Stimulated activated CD4-positive, alpha-beta T cell treated with anti-CD3 and anti-CD28 coated beads, Interleukin-15, amount 100 ng/mL, for 48 hours (primary cell): ENCODE measurements at places on chromosomes 1 and 21.

GRCh38 chr1:200369131-200369530, 40.7 kb downstream of the ZNF281 start:
- DNase-seq, result no peak

DNA sequence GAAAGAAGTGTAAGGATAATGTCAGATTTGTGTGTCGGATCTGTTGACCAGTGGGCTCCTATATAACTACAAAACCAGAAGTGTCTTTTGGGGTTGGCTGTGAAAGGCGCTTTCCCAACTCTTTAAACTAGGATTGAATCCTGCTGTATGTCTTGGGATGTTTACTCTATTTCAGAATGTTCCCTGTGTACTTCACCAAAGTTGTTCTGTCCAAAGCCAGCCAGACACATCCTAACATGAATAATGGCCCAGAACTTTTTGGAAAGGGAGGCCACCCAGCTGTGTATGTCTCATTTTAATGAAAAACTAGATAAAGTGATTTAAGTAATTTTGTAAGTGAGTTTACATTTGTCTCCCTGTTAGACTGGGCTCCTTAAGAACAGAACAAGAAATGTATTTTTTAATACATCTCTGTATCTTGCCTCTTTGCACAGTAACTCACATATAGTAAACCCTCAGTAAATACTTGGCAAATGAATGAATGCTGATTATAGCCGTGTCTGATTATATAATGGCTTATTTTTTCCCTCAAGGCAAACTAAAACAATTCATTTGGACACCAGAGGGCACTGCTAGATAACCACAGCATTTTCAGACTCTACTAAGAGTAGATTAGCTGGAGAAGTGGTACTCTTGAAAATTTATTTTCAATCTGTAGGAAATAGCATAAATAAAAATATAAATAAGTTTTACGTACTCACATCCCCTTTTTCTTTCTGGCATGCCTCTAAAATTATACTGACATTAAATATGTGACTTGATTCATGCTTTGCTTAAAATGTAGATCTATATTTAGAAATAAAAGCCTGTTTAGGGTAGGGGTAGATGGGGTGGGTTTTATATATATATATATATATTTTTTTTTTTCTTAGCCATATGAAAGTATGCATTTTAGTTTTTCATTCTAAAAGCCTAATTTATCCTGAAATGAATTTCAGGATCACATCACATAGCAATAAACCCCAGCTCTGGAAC, 23.8 kb downstream of the TSEN15 start:
- no peak for DNase-seq

DNA sequence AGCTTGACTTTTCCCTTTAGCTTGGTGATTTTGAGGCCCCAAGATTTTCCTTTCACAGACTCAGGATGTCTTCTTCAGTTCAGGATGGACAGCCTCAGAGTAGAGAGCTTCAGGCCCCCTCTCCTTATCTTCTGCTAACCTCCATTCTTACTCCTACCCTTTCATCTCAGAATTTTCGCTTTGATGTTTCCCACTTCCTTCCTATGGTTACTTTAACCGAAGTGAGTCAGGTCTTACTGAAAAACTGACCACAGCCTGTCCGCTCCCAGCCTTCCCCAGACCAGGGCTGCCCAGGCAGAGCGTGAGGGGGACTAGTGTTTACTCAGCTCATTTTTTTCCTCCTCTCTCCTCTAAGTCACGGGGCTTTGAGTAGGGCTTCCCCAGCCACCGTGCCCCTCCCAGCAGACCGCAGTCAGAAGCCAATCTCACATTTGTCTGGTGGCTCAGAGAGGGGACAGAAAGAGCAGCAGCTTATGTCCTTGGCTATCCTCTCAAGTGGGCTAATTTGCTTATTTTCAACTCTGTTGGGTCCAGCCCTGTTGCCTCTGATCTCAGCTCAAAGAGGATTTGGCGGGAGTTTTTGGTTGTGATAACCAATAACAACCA, 4.2 kb upstream of the IL19 start:
- peak; percentile 52 for DNase-seq

DNA sequence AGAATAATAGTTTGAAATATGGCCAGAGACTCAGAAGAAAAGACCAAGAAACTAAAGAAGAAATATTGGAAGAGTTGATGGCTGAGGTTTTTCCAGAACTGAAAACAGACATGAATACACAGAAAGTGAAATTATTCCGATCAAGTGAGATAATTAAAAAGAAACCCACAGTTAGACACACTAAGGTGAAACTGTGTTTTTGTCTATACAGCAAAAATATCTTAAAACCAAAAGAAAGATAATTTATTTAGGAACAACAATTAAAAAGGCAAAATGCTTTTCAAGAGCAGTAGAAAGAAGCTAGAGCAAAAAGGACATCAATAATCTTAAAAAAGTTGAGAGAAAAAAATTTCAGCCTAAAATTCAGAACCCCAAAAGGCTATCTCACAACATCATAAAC, 116.3 kb downstream of the COP1 start:
- no peak for DNase-seq

DNA sequence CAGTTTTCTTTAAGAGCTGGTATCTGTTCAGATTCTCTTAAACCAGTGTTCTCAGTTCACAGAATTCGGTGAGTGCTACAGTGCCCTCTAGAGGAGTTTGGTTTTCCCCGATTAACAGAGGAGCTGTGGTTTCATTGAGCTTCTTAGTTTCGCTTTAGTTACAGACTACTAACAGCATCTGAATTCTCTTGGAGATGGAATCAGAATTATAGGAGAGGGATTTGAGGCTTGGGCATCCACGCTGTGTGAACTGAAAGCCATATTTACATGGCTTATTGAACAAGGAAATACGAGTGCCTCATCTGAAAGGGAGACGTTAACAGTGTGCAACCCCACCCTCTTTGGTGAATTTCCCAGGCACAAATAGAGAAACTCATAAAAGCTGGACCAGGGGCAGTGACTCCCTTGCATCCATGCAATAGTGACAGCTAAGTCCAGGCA, 202.0 kb downstream of the USH2A start:
- DNase-seq, result no peak

DNA sequence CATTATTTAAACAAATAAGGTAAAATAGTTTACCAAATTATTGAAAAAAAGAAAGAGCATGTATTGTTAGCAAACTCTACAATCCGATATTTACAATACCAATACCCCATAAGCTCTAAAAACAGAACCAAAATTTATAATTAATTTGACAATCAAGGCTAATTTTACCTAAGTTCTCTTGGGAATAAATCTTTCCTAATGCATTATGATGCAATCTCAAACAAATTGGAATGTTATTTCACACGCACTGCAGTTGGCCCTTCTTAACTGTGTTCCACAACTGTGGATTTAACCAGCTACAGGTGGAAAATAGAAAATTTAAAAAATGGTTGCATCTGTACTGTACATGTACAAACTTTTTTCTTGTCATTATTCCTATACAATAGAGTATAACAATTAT, 300.1 kb downstream of the BRINP3 start:
- no peak for DNase-seq

DNA sequence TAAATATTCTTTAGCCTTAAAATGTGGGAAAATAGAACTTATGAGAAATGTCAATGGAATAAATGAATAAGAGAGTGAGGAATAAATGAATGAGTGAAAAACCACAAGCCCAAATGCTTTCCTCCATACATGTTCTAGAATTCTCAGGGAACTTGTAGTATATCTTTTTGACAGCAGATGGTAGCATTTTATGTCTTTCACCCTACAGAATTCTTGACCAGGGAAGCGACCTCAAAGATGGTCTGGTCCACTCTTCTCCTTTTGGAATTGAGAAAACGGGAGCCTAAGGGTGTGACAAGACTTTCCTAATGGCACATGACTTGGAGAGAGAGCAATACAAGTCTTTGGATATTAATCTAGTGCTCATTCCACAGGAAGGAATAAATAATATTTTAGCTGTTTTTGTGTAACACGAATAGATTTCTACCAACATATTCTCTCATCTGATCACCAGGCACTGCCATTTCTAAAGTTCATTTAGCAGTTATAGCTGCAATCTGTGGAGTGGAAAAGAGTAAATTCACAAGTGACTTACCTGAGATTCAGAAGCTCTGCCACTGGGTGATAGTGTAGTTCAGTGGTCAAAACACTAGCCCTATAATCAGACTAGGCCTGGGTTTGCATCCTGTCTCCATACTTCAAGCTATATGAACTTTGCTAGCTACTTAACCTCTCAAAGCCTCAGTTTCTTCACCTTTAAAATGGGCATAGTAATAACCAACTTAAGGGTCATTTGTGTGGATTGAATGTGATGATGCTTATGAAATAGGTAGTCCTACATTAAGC, 15.0 kb upstream of the F5 start:
- no peak for DNase-seq

- no peak for DNase-seq
These were observed 478.9 kb upstream of the VAMP3 start for GRCh38 chr1:7292036-7292681.

DNA sequence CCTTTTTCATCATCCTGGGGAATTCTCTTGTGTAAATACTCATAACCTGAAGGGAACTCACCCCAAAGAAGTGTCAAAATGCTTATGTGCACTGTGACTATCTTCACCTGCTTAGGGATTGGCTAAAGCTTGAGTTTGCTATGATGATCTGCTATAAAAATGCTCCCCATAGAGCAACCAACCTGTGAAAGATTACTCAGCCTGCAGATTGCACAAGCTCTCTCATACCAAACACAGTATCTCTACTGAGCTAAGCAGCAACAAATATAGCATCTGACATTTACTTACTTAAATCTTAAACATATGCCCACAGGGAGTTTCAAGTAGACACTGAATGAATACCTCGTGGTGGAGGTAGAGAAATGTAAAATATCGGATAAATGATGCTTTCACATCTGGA, 725.8 kb downstream of the MRPL39 start:
- no peak for DNase-seq

GRCh38 chr1:31380181-31380580, 7.3 kb upstream of the FABP3 start:
- DNase-seq, result no peak

- no peak for DNase-seq
These were observed 5.2 kb downstream of the ECE1 start for GRCh38 chr1:21285055-21285372.

GRCh38 chr21:17988102-17988437, 168.9 kb upstream of the C21orf91 start:
- no peak for DNase-seq

DNA sequence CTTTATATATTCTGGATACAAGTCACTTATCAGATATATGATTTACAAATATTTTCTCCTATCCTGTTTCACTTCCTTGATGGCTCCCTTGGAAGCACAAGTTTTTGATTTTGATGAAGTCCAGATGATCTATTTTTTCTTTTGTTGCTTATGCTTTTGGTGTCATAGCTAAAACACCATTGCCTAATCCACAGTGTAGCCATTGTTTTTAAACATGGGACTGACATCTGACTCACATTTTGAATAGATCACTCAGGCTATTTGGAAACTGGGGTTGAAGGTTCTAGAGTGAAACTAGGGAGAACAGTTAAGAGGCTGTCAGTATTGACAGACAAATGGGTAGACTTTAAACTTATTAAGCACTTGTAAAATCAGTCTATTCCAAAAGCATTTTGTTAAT, 16.6 kb downstream of the AK4 start:
- no peak for DNase-seq

- no peak for DNase-seq
These were observed 169.3 kb downstream of the SEC16B start for GRCh38 chr1:177800400-177801088.

DNA sequence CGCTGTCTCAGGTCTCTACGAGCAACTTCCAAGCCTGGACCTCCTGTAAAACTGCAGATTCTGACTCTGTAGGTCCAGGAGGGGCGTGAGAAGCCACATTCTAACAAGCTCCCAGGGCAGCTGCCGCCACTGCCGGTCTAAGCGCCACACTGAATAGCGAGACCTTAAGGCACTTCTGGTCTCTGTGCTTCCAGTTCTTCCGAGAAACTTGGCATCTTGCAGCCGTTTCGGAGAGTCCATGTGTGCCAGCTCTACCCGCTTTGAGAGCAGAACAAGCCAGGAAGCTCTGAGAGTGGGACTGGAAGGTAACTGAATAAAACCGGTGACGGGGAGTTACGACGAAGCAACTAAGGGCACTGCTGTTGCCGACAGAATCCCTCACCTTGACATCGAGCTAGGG, 12.5 kb downstream of the AGT start:
- DNase-seq, result no peak

- DNase-seq, result no peak
These were observed 5.7 kb downstream of the TSSK3 start for GRCh38 chr1:32367912-32368635.

DNA sequence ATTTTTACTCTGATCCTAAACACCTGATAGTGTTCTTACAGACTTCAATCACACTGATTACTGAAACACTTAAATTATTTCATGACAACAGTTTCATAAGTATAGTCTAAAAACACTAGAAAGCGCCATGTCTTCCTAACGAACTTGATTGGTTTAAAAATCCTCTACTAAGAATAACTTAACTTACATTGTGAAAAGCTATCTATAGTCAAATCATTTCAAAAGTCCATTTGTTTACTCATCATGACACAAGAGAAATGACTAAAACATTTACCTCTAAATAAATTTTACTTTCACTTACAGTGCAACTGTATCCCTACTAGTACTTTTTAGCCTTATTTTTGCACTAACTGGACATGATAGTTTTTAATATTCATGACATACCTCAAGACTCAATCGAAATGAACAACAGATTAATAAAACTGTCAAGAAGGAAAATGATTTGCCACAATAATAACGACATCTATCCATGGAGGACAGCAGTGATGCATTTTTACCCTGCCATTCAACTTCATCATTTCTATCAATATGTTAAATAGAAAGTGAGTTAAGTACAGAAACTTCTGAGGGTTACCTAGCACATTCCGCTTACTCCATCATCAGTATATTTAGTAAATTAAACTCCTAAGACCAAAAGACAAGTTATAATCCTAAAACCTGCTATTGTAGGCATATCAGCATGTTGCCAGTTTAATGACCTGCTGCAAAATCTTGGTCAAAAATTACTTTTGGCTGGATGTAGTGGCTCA, 38.4 kb downstream of the AHCTF1 start:
- DNase-seq, result no peak

- peak; percentile 29 for DNase-seq
These were observed 215.5 kb upstream of the USP25 start for GRCh38 chr21:15514073-15514946.

DNA sequence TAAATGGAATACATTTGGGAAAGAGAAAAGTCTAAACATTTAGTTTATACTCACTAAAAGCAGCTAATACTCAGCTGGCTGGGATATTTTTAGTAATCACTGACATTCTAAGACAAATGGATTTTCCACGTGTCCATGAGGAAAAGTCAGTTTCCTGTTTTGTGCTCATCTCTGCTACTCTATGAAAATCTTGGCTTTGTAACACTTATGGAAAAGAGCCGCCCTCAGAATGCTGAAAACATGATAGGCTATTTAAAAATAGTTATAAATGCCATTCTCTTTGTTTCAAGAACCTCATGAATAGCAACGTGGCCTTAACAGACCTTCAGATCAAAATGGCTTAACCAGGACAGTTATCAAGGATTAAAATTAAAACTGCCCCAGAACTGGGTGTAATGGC, 29.9 kb downstream of the MRAP start:
- DNase-seq, result no peak
